ENCODE measurements at places on chromosomes 3 and 15. TPM values are rescaled to one million over a fixed set of nuclear protein-coding genes. Genes with fewer than 3 reads are reported as not detected.
A peak's percentile ranks its signal among the peaks of the same experiment; 100 is the strongest.

Gene DZIP1L
- 42.3 TPM for total RNA-seq

- H3K36me3 ChIP-seq, result no peaks in the 10 kb centered on the region
- DNase-seq, result no peak
- H3K27ac ChIP-seq, result peak overlapping the region; percentile 29
- no peaks in the 10 kb centered on the region for H3K27me3 ChIP-seq
Observed at GRCh38 chr3:15815696-15816095, 17.9 kb upstream of the ANKRD28 start.

DNA sequence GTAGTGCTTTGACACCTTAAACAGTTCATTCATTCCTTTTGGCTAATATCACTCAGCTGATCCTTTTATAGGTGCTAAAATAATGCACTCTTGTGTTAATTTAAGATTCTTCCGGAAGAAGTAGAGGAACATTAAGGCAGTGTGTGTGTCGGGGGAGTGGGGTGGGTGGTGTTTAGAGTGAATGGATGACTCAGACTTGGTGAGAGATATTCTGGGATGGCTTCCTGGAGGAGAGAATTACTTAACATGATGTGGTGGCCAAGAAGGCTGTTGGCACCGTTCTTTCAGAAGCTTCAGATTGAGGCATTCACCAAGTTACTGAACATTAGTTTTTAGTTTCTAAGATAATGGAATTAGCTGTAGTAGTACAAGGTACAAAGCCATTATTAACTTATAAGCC, 125.6 kb upstream of the ROPN1 start:
- H3K4me3 ChIP-seq, result no peak overlapping the region
- no peaks in the 10 kb centered on the region for H3K27me3 ChIP-seq
- no peaks in the 10 kb centered on the region for H3K36me3 ChIP-seq
- peaks cover 35% of the 10 kb centered on the region for H3K4me1 ChIP-seq

Gene GHRL
- not detected for total RNA-seq

Gene ALDH1A2
- 1.1 TPM for total RNA-seq

Data from osteoblast (primary cell).